ENCODE measurements at places on chromosomes 7 and 10. TPM values are rescaled to one million over a fixed set of nuclear protein-coding genes. Genes with fewer than 3 reads are reported as not detected.
A peak's percentile ranks its signal among the peaks of the same experiment; 100 is the strongest.

DNA sequence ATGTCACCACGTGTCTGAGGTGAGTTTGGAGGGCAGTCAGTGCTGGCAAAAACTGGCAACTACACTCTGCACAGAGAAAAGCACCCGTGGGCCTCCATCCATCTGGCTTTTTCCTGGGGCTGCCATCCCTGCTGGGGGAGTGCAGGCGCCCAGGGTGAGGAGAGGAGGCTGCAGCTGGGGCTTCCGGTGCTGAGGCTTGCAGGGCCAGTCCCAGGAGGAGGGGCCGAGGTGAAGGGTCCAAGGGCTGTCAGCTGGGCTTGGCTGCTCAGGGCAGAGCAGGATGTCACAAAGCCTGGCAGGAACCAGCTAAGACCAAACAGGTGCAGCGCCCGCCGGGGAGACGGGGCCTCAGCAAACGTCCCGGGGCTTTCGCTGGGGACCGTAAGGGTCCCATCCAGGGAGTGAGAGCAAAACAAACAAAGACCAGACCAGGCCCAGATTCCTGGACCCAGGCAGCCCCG, 77.2 kb downstream of the CFAP46 start:
- no peaks in the 10 kb centered on the region for H3K36me3 ChIP-seq
- no peak overlapping the region for H3K4me3 ChIP-seq
- peaks cover 8% of the 10 kb centered on the region for H3K27me3 ChIP-seq
- DNase-seq = no peak

DNA sequence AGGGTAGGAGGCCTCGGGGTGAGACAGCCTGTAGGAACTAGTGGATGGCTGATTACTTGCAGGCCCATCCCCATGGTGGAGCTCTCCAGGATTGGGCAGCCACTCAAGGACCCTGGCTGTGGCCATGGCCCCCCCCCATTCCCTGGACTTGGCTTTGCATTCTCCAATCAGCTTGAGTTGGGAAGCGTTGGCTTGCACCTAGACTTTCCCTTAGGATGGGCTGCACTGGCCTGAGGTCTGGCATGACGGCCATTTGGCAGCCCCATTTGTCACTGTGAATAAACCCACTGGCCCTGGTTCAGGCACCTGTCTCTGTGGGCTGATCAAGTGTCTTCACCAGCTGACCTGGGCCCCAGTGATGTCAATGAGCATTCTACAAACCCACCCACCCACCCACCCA, 41.4 kb downstream of the RAMP3 start:
- no peaks in the 10 kb centered on the region for H3K36me3 ChIP-seq
- no peaks in the 10 kb centered on the region for H3K4me1 ChIP-seq
- H3K27me3 ChIP-seq = no peaks in the 10 kb centered on the region

GRCh38 chr7:66105263-66105748, 9.3 kb upstream of the CRCP start:
- no peak for DNase-seq
- no peak overlapping the region for H3K4me3 ChIP-seq
- no peaks in the 10 kb centered on the region for H3K36me3 ChIP-seq
- H3K4me1 ChIP-seq = peaks cover under 1% of the 10 kb centered on the region
- H3K27me3 ChIP-seq = no peaks in the 10 kb centered on the region

Gene FGL2
- polyA plus RNA-seq = 59.4 TPM

- peak overlapping the region; percentile 10 for H3K4me3 ChIP-seq
- DNase-seq = no peak
- H3K4me1 ChIP-seq = peaks cover 14% of the 10 kb centered on the region
- H3K27me3 ChIP-seq = peaks cover 2% of the 10 kb centered on the region
- no peaks in the 10 kb centered on the region for H3K36me3 ChIP-seq
These were observed 1.8 kb upstream of the IFIT1 start for GRCh38 chr10:89390476-89391225.

DNA sequence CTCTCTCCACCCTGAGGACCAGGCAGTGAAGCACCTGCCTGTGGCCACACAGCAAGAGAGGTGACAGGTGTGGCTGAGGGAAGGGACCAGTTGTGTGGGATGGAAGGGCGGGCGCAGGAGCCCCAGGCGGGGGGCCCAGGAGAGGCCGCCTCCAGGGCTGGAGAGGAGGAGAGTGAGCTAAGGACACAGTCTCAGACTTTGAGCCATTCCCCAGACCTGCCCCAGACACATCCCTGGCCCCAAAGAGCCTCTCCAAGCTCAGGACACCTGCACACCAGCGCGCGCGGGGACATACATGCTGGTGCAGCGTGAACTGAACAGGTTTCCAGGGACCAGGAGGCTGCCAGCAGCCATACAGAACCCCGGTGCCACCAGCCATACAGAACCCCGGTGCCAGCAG, 237.3 kb downstream of the MAD1L1 start:
- peaks cover 3% of the 10 kb centered on the region for H3K36me3 ChIP-seq
- no peak for DNase-seq
- H3K4me3 ChIP-seq = no peak overlapping the region
- H3K27me3 ChIP-seq = peaks cover 6% of the 10 kb centered on the region
- H3K4me1 ChIP-seq = peaks cover 15% of the 10 kb centered on the region

Measured in immature natural killer cell (primary cell).